Calu3 (cell line): ENCODE measurements at places on chromosomes 13 and 19.

DNA sequence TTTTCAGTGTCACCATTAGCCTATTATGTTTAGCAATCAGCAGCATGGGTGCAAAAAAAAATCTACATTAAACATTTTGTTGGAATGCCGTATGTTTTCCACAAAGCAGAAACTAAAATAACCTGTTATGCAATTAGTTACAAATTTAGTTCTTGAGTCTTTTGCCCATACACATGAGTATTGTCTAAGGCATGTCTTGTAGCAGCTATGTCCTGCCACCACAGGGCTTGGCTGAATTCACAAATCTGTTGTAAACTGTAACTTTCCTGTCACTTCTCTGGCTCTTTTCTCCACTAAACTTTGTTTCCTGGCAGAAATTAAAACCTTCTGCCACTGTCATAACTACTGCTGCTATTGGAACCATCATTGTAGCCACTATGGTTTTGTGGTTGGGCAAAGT lies 277.9 kb upstream of the SPRY2 start:
- DNase-seq, result no peak

DNA sequence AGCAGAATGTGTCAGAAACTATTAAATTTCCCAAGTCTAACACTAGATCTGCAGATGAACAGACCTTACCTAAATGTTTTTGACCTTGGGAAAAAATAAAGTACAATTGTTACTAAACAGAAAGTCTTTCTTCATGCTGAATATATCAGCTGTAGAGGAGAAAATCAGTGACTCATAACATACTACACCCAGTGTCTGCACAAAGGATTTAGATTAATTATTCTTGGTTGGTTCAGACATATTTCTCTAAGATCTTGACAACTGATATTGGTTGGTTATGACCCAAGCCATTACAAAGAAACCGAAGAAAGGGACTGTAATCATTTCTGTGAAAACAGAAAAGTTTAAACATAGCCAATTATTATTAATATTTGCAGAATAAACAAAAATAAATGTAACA lies 225.1 kb downstream of the HS6ST3 start:
- DNase-seq, result no peak

DNA sequence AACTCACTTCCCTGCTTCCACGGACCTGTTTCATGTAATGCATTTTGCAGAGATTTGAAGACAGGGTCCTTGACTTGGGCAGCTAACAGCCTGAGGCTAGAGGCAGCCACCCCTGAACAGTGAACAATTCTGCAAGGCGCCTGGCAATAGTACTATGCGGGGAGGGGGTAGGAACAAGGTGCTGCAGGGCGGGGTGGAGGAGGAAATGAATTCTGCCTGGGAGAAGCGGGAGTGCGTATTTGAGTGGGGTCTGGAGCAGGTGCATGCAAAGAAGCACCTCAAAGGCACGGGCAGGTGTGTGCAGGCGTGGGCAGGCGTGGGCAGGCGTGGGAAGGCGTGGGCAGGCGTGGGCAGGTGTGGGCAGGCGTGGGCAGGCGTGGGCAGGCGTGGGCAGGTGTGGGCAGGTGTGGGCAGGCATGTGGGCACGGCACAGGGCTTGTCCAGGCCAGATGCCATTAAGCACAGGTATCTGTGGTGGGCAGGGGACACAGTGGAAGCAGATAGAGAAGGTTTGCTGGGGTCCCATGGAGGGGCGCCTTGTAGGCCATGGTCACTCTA lies 130.4 kb upstream of the GJB6 start:
- DNase-seq, result no peak

DNA sequence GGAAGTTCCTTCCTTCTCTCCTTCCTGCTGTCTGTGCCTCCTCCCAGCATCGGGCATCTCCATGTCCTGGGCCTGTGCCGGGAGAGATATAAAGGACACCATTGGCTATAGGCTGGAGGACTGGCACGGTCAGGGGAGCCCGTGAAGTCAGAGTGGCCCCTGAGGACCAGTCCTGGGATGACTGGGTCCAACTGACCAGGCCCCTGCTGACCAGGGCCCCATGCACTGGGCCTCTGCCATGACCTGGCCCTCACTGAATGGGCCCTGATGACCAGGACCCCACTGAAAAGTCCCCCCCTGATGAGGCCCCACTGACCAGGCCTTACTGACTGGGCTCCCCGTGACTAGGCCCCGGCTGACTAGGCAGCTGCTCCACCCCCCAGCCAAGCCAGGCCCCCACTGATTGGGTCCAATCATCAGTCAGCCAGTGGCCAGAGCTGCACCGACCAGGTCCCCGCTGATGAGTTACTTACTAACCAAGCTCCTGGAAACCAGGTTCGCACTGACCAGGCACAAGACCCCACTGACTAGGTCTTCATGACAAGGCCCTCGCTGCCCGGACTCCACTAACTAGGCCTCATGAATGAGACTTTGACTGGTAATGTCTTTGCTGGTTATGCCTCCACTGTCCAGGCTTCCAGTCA lies 20.0 kb upstream of the ZNF14 start:
- no peak for DNase-seq

DNA sequence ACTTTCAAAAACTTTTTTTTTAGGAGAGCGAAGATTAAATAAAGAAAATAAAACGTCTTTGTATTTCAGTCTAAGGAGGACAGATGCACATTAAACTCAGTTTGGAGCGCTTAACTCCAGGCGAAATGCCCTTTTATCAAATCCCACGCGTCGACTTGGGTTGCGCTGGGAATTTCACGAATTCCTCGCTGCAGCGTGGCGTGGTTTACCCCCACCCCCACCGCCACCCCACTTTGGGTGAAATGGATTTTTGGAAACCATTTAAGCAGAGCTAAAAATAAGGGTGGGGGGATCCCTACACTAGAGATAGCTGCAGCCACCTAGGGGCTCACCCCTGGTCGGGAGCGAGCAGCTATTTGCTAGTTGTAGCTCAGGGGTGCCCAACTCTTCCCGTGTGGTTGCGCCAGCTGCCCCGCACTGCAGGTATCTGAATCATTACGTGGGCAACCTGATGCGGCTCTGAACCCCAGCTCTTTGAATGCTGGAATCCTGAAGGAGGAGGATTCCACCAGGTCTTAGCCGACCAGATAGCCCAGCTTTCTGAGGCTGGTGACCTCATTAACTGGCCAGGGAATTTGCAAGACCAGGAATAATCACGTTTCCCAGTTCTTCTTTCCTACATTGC lies 6.5 kb upstream of the TSHZ3 start:
- no peak for DNase-seq

DNA sequence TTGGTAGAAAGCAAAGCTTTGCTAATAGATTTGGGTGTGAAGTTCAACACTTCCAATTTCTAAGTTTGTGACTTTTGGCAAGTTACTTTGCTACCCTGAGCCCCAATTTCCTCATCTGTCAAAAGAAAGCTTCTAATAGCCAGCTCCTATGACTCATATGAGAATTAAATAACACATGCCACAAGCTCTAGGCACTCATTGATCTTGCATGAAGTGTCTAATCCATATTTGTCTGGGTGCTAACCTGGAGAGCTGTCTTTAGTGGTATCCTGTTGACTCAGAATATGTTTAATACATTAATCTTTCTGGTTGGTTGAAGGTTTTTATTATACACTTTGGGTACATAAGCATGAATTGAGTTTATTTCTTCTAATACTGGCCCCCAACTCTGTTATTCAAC lies 188.8 kb downstream of the POSTN start:
- DNase-seq, result no peak

DNA sequence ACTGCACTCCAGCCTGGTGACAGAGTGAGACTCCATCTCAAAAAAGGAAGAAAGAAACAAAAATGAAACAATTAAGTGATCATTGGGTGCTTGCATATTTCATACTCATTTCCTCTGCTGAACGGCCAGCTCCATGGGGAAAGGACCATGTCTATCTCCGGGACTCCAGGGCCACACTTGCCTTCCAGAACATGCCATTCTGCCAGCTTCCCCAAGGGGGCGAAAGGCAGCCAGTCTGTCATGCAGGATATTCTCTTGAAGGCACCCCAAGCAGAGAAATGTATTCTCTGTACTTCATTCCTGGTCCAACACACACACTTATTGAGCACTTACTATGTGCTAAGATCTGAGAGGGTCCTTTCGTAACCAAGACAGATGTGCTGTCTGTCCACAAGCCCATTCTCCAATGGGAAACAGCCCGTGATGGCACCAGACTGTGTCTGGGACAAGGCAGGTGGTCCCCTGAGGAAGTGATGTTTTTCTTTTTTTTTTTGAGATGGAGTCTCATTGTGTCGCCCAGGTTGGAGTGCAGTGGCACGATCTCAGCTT lies 10.2 kb upstream of the CARM1 start:
- DNase-seq, result peak; percentile 29

- DNase-seq, result no peak
These were observed 240.4 kb downstream of the B3GLCT start for GRCh38 chr13:31440132-31440531.

DNA sequence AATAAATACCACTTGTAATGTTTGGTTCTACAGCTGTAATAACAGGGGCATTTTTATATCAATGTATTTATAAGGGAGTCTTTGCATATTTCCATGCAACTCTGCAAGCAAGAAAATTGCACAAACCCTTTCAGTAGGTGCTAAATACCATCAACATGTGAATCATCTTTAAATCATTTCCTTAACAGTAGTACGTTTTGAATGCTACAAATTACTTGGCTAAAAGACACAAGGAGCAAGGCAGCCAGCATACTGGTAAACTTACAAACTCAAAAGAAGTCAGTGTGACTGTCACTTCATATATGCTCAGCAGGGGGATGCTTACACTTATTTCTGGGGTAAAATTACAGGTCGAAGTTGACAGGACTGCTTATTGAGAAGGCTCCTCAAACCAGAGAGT lies 402.4 kb downstream of the EFNB2 start:
- no peak for DNase-seq

DNA sequence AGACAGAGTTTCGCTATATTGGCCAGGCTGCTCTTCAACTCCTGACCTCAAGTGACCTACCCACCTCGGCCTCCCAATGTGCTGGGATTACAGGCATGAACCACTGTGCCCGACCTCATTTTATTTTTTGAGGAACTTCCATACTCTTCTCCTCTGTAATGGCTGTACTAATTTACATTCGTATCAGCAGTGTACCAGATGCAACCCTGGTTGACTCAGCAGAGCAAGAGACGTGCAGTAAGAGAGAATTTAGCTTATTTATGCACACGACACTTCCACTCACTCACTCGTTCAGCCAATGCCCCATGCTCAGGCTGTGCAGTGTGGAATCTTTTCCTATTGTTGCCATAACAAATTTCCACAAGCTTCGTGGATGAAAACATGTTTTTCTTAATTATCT lies 6.9 kb downstream of the KIR3DL3 start:
- DNase-seq, result no peak

GRCh38 chr19:10896851-10897526 lies 25.6 kb downstream of the CARM1 start:
- no peak for DNase-seq

GRCh38 chr13:45695198-45695730 lies 6.9 kb upstream of the CBY2 start:
- DNase-seq, result no peak

- DNase-seq, result no peak
These were observed 38.7 kb downstream of the RNF6 start for GRCh38 chr13:26183416-26183815.

DNA sequence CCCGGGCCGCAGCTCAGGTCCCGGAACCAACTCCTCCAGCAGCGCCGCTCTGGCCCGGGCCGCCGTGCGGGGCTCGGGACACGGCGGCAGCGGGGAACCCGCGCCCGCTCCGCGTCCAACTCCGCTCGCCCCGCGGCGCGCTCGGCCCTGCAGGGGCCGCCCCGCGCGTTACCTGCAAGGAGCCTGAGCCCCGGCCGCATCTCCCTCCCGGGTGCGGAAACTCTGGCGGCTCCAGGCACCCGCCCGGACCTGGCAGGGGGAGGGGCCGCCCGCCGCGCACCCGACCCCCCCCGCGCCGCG lies at the start of gene TMTC4:
TMTC4 (minus strand) TSS at position 224 of the 300 bp plus-strand sequence. CDS start 4,433 bp downstream, outside the sequence.
- DNase-seq, result no peak

DNA sequence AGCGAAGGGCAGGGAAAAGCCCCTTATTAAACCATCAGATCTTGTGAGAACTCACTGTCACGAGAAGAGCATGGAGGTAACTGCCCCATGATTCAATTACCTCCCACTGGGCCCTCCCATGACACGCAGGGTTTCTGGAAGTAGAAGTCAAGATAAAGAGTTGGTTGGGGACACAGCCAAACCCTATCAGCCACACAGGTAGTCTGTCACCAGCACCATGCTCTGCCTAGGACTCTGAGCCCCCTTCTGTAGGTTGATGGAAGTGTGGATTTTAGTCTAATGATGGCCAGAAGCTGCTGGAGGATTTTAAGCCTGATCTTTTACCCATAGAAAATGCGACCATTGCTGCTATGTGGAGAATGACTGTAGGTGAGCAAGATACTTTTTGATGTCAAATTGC lies 60.8 kb downstream of the ARHGEF7 start:
- DNase-seq, result no peak

- DNase-seq, result no peak
These were observed 661.7 kb downstream of the SLITRK6 start for GRCh38 chr13:85137516-85137915.

GRCh38 chr13:42992764-42993122 lies 702 bp upstream of the EPSTI1 start:
- DNase-seq, result no peak

DNA sequence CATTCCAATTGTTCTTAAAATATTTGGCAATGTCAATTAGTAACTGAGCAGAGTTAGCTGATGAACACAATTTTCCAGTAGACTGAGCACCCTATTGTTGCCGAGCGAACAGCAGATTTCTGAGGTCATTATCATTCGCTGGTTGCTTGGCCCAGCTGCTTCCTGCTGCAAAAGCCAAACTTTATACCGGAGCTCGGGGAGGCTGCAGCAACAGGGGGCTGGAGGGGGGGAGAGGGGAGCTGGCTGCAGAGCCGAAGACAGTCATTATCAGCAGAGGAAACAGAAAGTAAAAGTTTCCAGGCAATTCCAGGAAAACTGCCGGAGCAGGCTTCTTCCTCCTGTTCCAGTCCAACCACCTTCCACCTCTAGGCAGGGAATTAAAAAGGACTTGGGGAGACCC lies 77.9 kb downstream of the ZNF536 start:
- no peak for DNase-seq

- DNase-seq, result no peak
These were observed 367.4 kb downstream of the SPRY2 start for GRCh38 chr13:79973533-79973963.

- DNase-seq, result no peak
These were observed 590.8 kb upstream of the SPRY2 start for GRCh38 chr13:80931766-80932165.

GRCh38 chr13:41966671-41967070 lies 5.8 kb upstream of the VWA8 start:
- DNase-seq, result no peak

- peak; percentile 76 for DNase-seq
These were observed at the start of gene OR10H1 for GRCh38 chr19:15815306-15815705. Gene OR10H1 (minus strand): TSS chr19:15815664. CDS start chr19:15808037, 7,627 bp downstream.

DNA sequence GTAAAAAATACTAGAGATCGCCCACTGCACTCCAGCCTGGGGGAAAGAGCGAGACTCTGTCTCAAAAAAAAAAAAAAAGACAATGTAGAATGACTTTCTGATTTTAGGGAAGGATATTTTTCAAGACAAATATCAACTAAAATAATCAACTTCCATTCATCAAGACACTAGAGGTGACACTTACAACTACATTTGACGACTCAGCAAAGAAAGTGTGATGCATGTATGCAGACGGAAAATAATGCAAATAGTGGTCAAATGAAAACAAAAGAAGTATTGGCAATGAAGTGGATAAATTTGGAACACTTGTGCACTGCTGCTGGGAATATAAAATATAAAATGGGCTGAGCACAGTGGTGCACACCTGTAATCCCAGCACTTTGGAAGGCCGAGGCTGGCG lies 12.2 kb downstream of the TMEM161A start:
- no peak for DNase-seq
